Activated CD4-positive, alpha-beta T cell treated with anti-CD3 and anti-CD28 coated beads, Interleukin-2, Interleukin-4, amounts not matched to agents 100 ng/mL and 50 ng/mL, durations not matched to agents 16 hours and 8 hours (primary cell): ENCODE measurements at places on chromosomes 2 and 18.

DNA sequence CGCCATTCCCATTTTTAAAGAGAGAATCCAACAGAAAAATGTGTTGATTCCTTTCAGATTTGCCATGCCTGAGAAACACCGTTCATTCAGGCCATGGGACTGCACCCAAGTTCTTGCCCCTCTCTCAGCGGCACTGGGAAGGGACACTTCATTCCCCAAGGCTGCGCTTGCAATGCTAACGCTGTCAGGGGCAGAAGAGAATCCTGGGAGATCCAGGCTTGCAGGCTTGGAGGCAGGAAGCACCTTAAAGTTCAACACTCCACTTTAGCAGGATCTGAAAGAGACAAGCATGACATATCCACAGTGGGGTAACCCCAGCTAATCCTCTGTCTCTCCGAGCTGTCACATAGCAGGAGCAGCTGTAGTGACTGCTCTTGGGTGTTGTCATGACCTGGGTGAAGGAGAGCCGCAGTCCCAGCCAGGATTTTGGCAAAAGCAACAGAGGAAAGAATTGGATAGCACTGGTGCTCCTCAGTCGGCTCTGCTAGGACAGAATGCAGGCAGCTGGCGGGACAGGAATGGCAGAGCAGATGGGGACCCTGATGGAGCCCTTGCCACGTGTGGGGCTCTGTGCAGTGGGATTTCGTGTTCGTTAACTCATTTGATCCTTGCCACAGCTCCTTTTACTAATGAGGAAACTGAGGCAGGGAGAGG is 22.0 kb upstream of the ODC1 start:
- DNase-seq, result no peak

GRCh38 chr2:218320704-218321336 is 28.5 kb upstream of the TMBIM1 start:
- DNase-seq, result no peak

DNA sequence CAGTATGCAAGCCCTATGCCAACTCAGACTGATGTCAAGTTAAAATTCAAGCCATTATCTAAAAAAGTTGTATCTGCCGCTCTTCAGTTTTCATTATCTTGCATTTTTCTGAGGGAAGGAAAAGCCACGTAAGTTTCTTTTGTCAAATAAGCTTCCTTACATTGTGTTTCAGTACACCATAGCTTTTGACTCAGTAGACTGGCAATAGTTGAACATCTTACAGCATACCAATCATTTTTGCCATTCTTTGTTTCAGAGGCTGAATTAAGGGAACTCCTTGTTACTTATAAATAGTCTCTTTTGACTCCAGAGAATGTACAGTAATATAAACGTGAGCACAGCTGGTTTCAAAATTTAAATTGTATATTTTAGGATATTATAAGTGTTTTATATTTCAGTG is 120.6 kb downstream of the EHBP1 start:
- DNase-seq, result no peak

- no peak for DNase-seq
Observed at GRCh38 chr2:111128096-111128495, 7.4 kb downstream of the BCL2L11 start.

DNA sequence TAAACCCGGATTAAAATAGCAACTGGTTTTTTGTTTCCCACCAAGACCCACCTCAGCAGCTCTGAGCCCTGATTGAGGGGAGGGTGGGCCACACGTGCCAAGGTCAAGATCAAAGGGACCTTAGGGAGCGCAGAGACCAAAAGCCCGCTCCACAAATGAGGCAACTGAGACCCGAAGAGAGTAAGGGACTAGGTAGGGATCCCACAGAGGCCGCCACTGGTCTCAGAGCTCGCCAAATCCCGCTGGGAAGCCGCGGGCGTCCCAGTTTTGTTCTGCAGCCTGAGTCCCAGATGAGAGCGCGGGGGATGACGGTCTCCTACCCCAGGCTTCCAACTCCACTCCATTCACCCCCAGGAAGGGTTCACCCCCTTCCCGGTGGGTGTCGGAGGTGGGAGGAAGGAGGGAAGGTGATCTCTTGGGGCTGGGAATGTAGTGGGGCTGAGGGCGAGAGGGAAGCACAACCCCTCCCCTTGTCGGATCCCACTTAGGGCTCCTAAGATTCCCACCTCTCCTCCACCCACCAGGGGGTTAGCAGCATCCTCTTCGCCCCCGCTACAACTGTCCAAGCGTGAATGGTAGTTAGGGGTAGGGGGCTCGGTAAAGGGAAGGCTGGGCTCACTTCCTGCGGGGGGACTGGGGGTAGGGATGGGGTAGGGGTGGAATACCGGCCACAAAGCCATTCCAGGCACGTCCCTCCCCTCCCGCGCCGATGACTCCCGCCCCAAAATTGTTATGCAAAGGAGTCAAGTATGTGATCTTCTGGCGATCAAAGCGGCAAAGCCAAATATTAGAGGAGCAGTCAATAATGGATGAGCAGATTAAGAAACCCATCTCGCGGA is 7.3 kb upstream of the EN1 start:
- no peak for DNase-seq

DNA sequence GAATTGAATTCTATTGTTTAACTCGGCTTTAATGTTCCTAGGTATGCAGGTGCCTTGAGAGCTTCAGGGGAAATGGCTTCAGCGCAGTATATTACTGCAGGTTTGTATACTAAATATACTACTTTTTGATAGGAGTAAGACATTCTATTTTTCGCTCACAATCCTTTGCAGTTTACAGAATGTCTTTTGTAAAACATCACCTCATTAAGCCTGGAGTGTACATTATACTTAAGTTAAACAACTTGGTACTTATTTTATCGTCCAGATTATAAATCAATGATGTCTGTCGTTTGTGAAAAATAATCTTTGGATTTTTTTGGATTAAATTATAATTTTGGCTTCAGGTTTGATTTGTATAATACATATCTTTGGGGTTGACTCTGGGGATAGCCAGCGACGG is 34.4 kb downstream of the USP14 start:
- no peak for DNase-seq

GRCh38 chr2:130371723-130372054 is 15.8 kb downstream of the PTPN18 start:
- no peak for DNase-seq

DNA sequence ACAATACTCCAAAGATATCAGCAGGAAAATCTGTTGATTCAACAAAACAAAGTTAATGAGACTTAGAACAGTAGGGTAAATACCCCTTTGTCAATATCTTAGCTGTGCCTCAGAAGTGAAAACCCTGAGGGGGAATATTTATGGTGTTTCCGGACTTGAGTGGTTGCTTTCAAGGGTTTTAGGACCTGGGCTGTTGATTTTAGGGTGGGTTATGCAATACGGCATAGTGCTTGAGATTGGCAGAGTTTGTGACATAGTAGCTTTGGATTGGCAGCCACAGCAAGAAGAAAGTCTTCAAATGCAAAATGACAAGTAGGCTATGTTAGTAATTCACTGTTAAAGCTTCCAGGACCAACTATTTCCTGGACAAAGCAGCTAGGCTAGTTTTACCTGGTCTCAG is 826.3 kb upstream of the CDH2 start:
- no peak for DNase-seq

GRCh38 chr18:76075777-76076176 is 419.3 kb downstream of the ZNF516 start:
- DNase-seq, result no peak

GRCh38 chr18:62729487-62730386 is 14.4 kb downstream of the PHLPP1 start:
- no peak for DNase-seq

- no peak for DNase-seq
Observed at GRCh38 chr18:2172881-2173280, 398.4 kb downstream of the METTL4 start.

GRCh38 chr2:135585586-135585985 is 54.3 kb downstream of the R3HDM1 start:
- DNase-seq, result no peak
